Activated naive CD8-positive, alpha-beta T cell treated with anti-CD3 and anti-CD28 coated beads for 36 hours (primary cell): ENCODE measurements at places on chromosomes 11 and 22. TPM values are rescaled to one million over a fixed set of nuclear protein-coding genes. Genes with fewer than 3 reads are reported as not detected.

ARHGAP8 gene
- 3.2 TPM for total RNA-seq

NCAPH2 gene
- 143 TPM for total RNA-seq

RBMXL2 gene
- total RNA-seq, result not detected

SERPING1 gene
- 0.68 TPM for total RNA-seq
